ENCODE measurements at places on chromosomes 13 and 19.
A peak's percentile ranks its signal among the peaks of the same experiment; 100 is the strongest.

- no peak for DNase-seq
Measured at GRCh38 chr19:54502518-54503048, at the start of gene LAIR2. TSS of gene LAIR2 (plus strand) at chr19:54502831. CDS start at chr19:54502919, 88 bp downstream.

- DNase-seq, result no peak
Measured at GRCh38 chr19:3646336-3647092, 19.9 kb upstream of the CACTIN start.

- DNase-seq, result no peak
Measured at GRCh38 chr13:93672996-93673395, 446.4 kb downstream of the GPC6 start.

DNA sequence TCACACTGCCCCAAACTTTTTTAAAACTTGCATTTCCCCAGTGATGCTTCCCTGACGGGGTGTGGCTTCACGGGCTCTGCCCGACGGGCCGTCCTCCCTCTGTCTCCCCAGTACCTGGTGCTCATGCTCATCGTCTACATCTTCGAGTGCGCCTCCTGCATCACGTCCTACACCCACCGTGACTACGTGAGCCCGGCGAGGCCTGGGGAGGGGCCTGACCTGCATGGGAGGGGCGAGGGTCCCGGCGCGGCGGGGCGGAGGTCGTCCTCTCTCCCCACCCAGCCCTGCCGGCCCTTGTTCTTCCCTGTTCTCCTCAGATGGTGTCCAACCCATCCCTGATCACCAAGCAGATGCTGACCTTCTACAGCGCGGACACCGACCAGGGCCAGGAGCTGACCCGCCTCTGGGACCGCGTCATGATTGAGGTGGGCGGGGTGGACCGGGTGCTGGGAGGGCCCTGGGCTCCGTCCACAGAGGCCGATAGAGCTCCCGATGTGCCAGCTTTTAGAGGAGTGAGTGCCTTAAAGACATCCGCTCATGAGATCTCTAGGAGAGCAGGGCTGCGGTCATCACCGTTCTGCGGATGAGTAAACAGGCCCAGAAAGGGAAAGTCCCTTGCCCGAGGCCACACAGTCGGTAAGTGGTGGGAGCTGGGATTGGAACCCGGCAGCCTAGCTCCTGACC, 6.9 kb downstream of the UPK1A start:
- DNase-seq, result peak; percentile 66

DNA sequence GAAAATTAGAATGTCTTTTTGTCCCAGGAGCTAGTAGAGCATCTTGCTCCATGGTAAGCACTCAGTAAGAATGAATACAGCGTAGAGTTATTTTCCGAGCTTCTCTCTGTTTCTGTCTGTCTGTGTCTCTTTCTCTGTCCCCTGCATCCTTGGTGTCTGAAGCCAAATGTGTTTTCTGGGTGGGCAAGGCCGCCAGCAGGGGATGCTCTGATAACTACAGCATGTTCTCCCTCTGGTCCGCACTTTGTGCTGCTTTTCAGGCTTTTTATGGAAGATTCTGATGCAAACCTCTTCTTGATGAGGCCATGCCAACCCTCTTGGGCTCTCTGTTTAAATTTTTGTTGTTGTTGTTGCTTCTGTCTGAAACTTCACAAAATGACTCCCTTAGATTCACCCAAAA, 142.8 kb upstream of the UBL3 start:
- no peak for DNase-seq

DNA sequence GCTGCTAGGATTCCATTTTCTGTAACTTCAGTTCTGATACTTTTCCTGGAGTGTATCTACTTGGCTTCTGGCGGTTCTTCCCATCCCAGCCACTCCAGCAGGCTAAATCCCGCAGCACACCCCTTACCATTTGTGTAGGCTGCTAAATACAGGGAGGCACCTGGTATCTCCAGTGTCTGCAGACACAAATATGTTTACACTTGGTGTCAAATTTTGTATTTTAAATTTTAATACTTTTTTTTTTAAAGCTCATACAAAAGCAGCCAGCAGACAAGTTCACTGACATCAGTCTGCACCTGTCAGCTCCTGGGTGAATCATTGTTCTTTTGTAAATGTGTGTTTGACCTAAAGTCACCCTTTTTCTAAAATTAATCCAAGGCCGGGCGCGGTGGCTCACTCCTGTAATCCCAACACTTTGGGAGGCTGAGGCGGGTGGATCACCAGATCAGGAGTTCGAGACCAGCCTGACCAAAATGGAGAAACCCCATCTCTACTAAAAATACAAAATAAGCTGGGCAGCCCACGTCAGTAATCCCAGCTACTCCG, 3.4 kb upstream of the ZSCAN4 start:
- DNase-seq, result no peak

GRCh38 chr13:44273991-44274770, 99.4 kb upstream of the SERP2 start:
- DNase-seq, result peak; percentile 50

- no peak for DNase-seq
Measured at GRCh38 chr13:74921326-74921725, 560.6 kb downstream of the TBC1D4 start.

DNA sequence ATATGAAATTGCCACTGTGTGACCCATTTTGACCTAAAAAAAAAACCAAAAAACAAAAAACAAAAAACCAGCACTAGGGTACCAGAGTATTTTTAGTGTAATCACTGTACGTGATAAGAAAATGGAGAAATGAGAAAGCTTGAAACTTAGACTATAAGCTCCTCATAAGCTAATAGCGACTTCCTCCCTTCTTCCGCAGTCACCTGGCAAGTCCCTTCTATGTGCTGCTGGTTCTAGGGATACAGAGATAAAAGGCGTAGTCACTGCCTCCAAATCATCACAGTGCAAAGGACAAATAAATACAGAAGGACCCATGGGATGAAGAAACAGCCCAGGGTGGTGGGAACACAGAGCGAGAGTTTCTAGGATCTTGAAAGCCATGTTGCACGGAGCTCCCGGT, 190.3 kb downstream of the TM9SF2 start:
- no peak for DNase-seq

DNA sequence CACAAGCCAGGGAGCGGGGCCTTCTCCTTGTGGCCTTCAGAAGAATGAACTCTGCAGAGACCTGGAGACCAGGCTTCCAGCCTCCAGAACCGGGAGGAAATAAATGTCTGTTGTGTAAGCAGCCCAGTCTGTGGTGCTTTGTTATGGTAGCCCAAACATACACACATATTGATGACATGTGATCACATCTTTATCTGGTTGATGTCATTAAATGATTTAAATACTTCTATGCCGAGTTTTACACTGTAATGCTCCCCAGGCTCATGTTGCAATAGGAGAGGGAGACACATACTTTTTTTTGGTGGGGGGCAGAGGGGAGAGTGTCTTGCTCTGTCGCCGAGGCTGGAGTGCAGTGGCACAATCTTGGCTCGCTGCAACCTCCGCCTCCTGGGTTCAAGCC, 188.0 kb upstream of the IRS2 start:
- DNase-seq, result no peak

GRCh38 chr13:79349011-79349410, 57.0 kb downstream of the RBM26 start:
- no peak for DNase-seq

GRCh38 chr13:27428160-27428559, 3.7 kb downstream of the GTF3A start:
- no peak for DNase-seq

DNA sequence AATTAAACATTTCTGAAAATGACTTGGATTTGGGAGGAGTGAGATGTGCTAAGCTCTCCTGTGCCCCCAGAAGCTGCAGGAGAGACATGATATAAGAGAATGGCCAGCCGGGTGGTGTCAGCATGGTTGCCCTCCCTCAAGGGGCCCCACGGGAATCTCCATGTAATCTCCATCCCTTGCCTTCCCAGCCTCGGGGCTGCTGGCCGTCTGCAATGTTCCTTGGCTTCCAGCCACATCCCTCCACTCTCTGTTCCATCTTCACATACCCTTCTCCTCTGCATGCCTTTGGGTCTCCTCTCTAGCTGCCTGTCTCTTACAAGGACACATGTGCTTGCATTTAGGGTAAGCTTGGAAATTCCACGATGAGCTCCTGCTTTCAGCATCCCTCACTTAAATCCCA, 172.0 kb downstream of the TSHZ3 start:
- no peak for DNase-seq

DNA sequence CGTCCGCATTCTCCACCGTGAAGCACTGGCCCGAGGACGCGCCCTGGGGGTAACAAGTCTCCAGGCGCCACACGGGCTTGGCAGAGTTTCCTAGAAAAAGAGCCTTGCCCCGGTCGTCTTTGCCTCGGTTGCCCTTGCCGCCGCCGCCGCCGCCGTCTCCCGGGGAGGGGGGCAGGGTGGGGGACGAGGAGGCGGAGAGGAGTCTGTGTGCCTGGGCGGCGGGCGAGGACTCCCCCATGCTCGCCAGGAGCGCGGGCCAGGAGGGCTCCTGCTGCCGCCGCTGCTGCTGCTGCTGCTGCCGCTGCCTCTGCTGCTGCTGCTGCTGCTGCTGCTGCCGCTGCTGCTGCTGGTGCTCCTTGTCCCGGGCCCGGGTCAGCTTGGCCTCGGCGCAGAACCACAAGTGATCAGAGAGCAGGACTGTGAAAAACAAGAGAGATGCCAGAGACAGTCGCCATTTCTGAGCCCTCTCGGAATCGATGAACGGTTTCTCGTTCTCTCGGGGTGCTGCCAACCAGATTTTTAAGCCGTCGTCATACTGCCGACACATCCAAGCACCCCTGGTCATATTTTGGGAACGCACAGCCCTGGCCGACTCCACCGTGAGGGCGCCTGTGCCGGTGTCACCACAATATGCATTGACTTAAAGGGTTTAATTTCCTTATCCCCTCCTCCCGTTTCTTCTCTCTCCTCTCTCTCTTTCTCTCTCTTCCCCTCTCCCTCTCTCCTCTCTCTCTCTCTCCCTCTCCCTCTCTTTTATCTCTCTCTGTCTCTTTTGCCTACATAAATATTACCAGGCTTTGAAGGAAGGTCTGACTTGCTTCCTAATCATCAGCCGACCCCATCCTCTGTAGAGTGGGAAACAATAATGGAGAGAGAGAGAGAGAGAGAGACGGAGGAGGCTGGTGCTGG, 349.1 kb downstream of the LIG4 start:
- DNase-seq, result peak; percentile 16

DNA sequence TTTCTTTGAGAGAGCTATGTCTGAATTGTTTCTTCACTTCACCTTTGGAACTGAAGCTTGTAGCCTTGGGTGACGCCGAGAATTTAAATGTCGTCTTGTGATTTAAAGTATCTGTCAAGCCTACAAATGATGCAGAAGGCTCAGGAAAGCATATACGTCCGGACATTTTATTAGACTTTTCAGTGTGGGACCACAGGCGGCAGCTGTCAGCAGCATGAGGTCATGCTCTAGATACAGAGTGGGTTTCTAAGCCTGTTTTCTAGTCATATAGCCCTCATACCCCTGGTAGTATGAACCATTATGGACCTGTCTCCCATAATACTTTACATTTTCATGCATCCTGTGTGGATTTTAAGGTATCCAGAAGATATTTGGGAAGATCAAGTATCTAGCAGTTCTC, 212.3 kb downstream of the ATP8A2 start:
- DNase-seq, result no peak

- no peak for DNase-seq
Measured at GRCh38 chr13:59280297-59280696, 883.4 kb downstream of the DIAPH3 start.

- DNase-seq, result no peak
Measured at GRCh38 chr19:14022469-14022868, 5.5 kb upstream of the RLN3 start.

- DNase-seq, result no peak
Measured at GRCh38 chr19:35905178-35905727, 2.8 kb downstream of the TYROBP start.

- DNase-seq, result no peak
Measured at GRCh38 chr19:17646441-17646840, 41.7 kb downstream of the UNC13A start.

GRCh38 chr19:32767951-32768679, 48.5 kb downstream of the TDRD12 start:
- DNase-seq, result peak; percentile 30

- DNase-seq, result peak; percentile 28
Measured at GRCh38 chr13:63501702-63502101, 2086.1 kb upstream of the PCDH20 start.

DNA sequence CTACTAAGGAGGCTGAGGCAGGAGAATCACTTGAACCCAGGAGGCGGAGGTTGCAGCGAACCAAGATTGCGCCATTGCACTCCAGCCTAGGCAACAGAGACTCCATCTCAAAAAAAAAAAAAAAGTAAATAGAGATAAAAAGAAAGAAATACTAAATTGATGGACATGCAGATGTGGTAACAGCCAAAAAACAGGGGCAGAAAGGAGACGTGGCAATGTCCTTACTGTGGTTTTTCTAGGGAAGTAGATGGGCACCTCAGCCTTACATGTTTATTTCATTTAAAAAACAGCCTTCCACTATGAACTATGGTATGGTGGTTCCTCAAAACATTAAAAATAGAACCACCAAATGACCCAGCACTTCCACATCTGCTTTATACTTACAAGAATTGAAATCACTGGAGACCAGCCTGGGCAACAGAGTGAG, 6.5 kb upstream of the EIF3G start:
- no peak for DNase-seq

DNA sequence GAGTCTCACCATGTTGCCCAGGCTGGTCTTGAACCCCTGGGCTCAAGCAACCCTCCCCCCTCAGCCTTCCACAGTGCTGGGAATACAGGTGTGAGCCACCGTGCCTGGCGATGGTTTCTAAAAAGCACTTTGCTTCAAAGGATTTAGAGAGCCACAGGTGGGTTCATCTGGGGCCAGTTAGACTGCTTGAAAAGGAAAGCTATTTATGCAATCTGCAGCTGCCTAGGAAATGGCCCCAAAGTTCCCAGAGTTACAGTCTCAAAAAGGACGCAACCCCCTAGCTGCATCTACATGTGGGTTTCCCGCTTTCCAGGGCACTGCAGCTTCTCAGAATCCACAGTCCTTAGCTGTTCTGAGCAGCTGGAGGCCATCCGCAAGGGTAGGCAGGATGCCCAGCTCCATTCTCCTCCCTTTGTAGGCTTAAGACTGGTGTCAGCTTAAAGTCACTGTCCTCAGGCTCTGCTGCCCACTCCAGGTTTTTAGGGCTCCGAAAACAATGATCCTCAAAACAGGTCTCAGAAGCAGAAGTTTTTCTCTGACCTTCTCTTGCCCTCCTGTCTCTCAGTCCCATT, 41.4 kb downstream of the ZNF823 start:
- no peak for DNase-seq

- no peak for DNase-seq
Measured at GRCh38 chr19:19274146-19274545, 1.0 kb upstream of the TM6SF2 start.
